ENCODE measurements at places on chromosomes 13 and 19. TPM values are rescaled to one million over a fixed set of nuclear protein-coding genes. Genes with fewer than 3 reads are reported as not detected.

Gene CARD8
- total RNA-seq, result 44.0 TPM

Gene ELAVL3
- total RNA-seq, result not detected

Gene PEG3
- total RNA-seq, result 9.9 TPM

Gene ATP1A3
- 0.19 TPM for total RNA-seq

Gene LIM2
- total RNA-seq, result not detected

Gene ZNF560
- total RNA-seq, result not detected

Gene ERICH6B
- not detected for total RNA-seq

Gene COX7A1
- total RNA-seq, result 232 TPM

Gene ZNF534
- total RNA-seq, result 0.14 TPM

Gene RAB3A
- 2.9 TPM for total RNA-seq

Gene ITGBL1
- total RNA-seq, result 75.1 TPM

Gene ASF1B
- 0.33 TPM for total RNA-seq

Gene SSC5D
- 32.4 TPM for total RNA-seq

Gene PIP5K1C
- total RNA-seq, result 80.9 TPM

Gene EFNA2
- total RNA-seq, result not detected

Gene U2AF2
- 89.3 TPM for total RNA-seq

Gene IGFL2
- total RNA-seq, result not detected

Gene CYP2A7
- total RNA-seq, result not detected

Gene TPTE2
- total RNA-seq, result 0.19 TPM

Gene MIR17HG
- total RNA-seq, result 2.6 TPM

Gene SRRM5
- total RNA-seq, result 0.38 TPM

Gene LIG1
- 5.9 TPM for total RNA-seq

Measured in posterior vena cava (tissue), 2 donors.